Immature natural killer cell (primary cell): ENCODE measurements at places on chromosomes 3 and 15. TPM values are rescaled to one million over a fixed set of nuclear protein-coding genes. Genes with fewer than 3 reads are reported as not detected.

- peaks cover 18% of the 10 kb centered on the region for H3K4me1 ChIP-seq
- H3K4me3 ChIP-seq = no peak overlapping the region
- no peak for DNase-seq
Observed at GRCh38 chr3:195889870-195890295, 18.5 kb downstream of the TNK2 start.

GRCh38 chr3:171827836-171828458 is 15.2 kb upstream of the TMEM212 start:
- peak overlapping the region; percentile 37 for H3K4me3 ChIP-seq
- H3K36me3 ChIP-seq = no peaks in the 10 kb centered on the region
- peaks cover 14% of the 10 kb centered on the region for H3K4me1 ChIP-seq

DNA sequence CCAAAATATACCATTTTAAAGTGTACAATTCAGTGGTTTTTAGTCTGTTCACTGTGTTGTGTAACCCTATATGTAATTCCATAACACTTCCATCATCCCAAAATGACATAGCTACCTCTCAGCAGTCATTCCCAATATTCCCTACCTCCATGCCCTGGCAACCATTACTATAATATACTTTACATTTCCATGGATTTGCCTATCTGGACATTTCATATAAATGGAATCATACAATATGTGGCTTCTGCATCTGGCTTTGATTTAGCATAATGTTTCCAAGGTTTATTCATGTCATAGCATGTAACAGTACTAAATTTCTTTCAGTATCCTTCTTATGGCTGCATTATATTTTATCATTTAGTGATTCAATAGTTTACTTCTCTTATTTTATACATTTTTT is 25.3 kb downstream of the FAM98B start:
- no peaks in the 10 kb centered on the region for H3K36me3 ChIP-seq
- H3K4me3 ChIP-seq = no peak overlapping the region
- H3K4me1 ChIP-seq = peaks cover 22% of the 10 kb centered on the region
- DNase-seq = no peak
- peaks cover 2% of the 10 kb centered on the region for H3K27me3 ChIP-seq

- DNase-seq = no peak
- no peak overlapping the region for H3K27ac ChIP-seq
- H3K27me3 ChIP-seq = no peaks in the 10 kb centered on the region
- H3K4me1 ChIP-seq = peaks cover 6% of the 10 kb centered on the region
- H3K36me3 ChIP-seq = no peaks in the 10 kb centered on the region
- H3K4me3 ChIP-seq = no peak overlapping the region
Observed at GRCh38 chr3:17234382-17234781, 349.6 kb downstream of the PLCL2 start.

DNA sequence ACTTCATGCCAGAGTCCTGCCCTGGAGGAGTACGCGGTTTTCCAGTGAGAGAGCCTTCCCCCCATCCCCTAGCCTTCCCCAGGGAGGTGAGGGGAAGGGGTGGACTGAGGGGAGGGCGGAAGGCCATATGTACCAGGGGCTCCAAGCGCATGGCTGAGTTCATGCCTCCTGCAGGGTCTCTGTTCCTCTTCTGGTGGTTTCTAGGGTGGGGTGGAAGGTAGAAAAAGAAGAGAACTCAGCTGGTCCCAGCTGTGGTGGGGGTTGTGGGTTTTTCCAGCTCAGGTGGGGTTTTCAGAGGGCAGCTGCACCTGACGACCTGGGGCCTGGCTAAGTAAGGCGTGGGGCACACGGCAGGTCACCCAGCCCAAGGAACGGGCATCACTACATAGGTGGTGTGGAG is 10.7 kb upstream of the IQSEC1 start:
- no peak for DNase-seq
- no peaks in the 10 kb centered on the region for H3K36me3 ChIP-seq
- H3K27me3 ChIP-seq = no peaks in the 10 kb centered on the region

- no peak overlapping the region for H3K27ac ChIP-seq
- no peaks in the 10 kb centered on the region for H3K4me1 ChIP-seq
- no peak overlapping the region for H3K4me3 ChIP-seq
- H3K27me3 ChIP-seq = peaks cover 5% of the 10 kb centered on the region
- DNase-seq = no peak
- H3K36me3 ChIP-seq = no peaks in the 10 kb centered on the region
Observed at GRCh38 chr15:62665449-62665848, 377.1 kb upstream of the TPM1 start.

GRCh38 chr3:111782943-111783342 is 76.1 kb upstream of the PHLDB2 start:
- no peaks in the 10 kb centered on the region for H3K4me1 ChIP-seq
- no peak overlapping the region for H3K27ac ChIP-seq
- H3K27me3 ChIP-seq = no peaks in the 10 kb centered on the region
- no peak for DNase-seq

DNA sequence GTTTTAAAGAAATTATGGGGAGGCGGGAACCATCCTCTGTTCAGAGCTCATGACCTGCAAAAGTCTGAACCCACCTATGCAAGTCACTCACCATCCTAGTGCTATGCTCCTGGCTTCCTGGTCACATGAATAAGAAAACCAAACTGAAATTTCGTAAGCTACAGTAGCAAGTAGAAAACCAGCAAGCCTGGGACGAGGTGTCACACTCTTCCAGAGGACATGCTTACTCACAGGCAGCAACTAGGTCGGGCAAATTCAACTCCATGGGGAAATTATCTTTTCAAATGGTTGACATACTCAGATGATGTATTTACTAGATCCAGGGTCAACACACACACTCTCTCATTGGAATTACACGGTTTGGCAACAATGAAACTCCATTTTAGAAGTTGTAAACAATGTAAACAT is 31.3 kb downstream of the LDHAL6B start:
- H3K4me3 ChIP-seq = no peak overlapping the region
- peaks cover 12% of the 10 kb centered on the region for H3K27me3 ChIP-seq
- H3K27ac ChIP-seq = no peak overlapping the region
- no peaks in the 10 kb centered on the region for H3K36me3 ChIP-seq

- no peaks in the 10 kb centered on the region for H3K36me3 ChIP-seq
- H3K4me1 ChIP-seq = peaks cover 4% of the 10 kb centered on the region
- no peak overlapping the region for H3K27ac ChIP-seq
- DNase-seq = no peak
- no peak overlapping the region for H3K4me3 ChIP-seq
Observed at GRCh38 chr3:108408883-108409799, 101.3 kb downstream of the MYH15 start.

- no peak overlapping the region for H3K27ac ChIP-seq
- H3K4me1 ChIP-seq = no peaks in the 10 kb centered on the region
- no peak overlapping the region for H3K4me3 ChIP-seq
- peaks cover 3% of the 10 kb centered on the region for H3K27me3 ChIP-seq
Observed at GRCh38 chr3:73433687-73434086, 191.1 kb downstream of the PDZRN3 start.

- H3K36me3 ChIP-seq = no peaks in the 10 kb centered on the region
- no peak overlapping the region for H3K4me3 ChIP-seq
- no peak overlapping the region for H3K27ac ChIP-seq
- DNase-seq = no peak
- no peaks in the 10 kb centered on the region for H3K4me1 ChIP-seq
Observed at GRCh38 chr15:63319065-63319464, 41.7 kb downstream of the APH1B start.

DNA sequence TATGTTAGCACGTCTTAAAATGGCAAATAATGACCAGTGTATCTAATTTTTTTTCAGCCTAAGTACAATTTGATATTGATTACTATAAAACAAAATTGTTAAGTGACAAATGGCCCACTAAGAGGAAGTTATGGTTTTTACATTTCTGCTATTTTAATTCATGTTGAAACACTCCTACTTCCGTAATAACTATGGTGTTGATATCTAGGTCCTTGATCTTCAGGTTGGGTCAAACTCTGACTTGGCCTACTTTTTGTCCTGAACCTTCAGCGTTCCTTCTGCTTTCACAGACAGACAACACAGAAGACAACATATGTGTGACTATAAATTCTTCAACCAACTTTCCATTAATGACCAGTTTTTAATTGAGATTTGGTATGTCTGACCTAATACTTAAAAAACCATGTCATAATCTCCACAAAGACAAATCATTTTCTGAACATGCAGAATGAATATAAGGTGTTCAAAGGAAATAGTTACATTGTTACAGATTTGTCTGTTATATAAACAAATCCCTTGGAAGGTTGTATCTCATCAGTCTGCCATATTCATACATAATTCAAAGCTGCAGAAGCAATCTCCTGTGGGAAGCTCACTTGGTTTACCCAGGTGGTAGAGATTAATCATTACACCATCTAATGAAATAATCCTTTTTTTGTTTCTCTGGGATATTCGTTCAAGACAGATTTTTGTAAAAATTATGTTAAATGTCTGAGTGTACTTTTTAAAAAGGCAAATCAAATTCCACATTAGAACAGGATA is 92.1 kb upstream of the TSPAN3 start:
- H3K27ac ChIP-seq = peak overlapping the region; percentile 94
- peaks cover 83% of the 10 kb centered on the region for H3K4me1 ChIP-seq
- DNase-seq = no peak
- H3K36me3 ChIP-seq = peaks cover 4% of the 10 kb centered on the region
- peaks cover 2% of the 10 kb centered on the region for H3K27me3 ChIP-seq

GRCh38 chr3:63232764-63233396 is 45.2 kb upstream of the SYNPR start:
- H3K4me1 ChIP-seq = no peaks in the 10 kb centered on the region
- no peak overlapping the region for H3K4me3 ChIP-seq
- no peaks in the 10 kb centered on the region for H3K36me3 ChIP-seq
- no peak overlapping the region for H3K27ac ChIP-seq

DNA sequence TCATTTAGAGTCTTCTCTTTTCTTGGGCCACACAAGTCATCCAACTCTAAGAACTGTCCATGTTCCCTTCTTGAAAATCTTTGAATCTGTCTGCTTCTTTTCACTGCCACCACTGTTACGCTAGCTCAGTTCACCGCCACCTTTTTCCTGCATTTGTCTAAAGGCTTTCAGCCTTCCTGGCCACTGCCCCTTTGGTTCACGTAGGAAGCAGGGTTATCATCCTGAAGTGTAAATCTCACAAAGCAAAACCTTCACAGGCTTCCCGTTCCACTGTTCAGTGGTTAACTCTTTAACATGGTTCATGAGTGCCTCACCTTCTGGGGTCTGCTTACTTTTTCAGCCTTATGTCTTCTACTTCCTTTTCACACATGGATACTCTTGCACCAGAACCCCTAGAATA is 26.3 kb upstream of the CCDC39 start:
- H3K27me3 ChIP-seq = no peaks in the 10 kb centered on the region
- no peak for DNase-seq
- no peak overlapping the region for H3K27ac ChIP-seq
- H3K36me3 ChIP-seq = no peaks in the 10 kb centered on the region
- H3K4me3 ChIP-seq = no peak overlapping the region
- no peaks in the 10 kb centered on the region for H3K4me1 ChIP-seq

GRCh38 chr3:150848864-150849263 is 56.4 kb downstream of the MINDY4B start:
- no peak overlapping the region for H3K27ac ChIP-seq
- no peak overlapping the region for H3K4me3 ChIP-seq
- no peaks in the 10 kb centered on the region for H3K4me1 ChIP-seq
- no peaks in the 10 kb centered on the region for H3K36me3 ChIP-seq
- DNase-seq = no peak
- H3K27me3 ChIP-seq = peaks cover 4% of the 10 kb centered on the region

DNA sequence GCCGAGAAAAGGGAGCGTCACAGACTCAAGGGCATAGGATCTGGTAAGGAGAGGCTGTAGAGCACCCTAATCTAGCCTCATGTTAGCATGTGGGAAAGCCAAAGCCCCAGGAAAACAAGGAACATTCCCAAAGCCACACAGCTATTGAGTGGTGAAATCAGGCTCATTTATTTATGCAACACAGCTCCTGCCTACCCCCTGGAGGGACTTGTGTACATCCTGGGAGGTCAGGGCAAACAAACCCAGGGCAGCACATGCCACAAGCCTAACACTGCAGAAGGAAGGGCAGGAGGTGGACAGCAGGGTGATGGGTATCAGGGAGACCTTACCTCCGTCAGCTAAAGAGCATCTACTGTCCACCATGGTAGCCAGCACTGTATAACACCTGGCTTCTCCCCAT is 283.5 kb downstream of the RPLP1 start:
- no peaks in the 10 kb centered on the region for H3K36me3 ChIP-seq
- H3K4me3 ChIP-seq = no peak overlapping the region
- no peak for DNase-seq
- H3K27ac ChIP-seq = no peak overlapping the region
- no peaks in the 10 kb centered on the region for H3K4me1 ChIP-seq

GRCh38 chr15:42131006-42131405 is 25.4 kb downstream of the PLA2G4F start:
- peaks cover 2% of the 10 kb centered on the region for H3K27me3 ChIP-seq
- no peaks in the 10 kb centered on the region for H3K4me1 ChIP-seq
- DNase-seq = no peak
- no peaks in the 10 kb centered on the region for H3K36me3 ChIP-seq

- H3K36me3 ChIP-seq = no peaks in the 10 kb centered on the region
- no peak overlapping the region for H3K4me3 ChIP-seq
- H3K4me1 ChIP-seq = no peaks in the 10 kb centered on the region
- no peak overlapping the region for H3K27ac ChIP-seq
Observed at GRCh38 chr3:18047052-18047451, 304.6 kb upstream of the TBC1D5 start.

- H3K4me1 ChIP-seq = no peaks in the 10 kb centered on the region
- H3K27me3 ChIP-seq = no peaks in the 10 kb centered on the region
- H3K4me3 ChIP-seq = no peak overlapping the region
- DNase-seq = no peak
Observed at GRCh38 chr3:124519591-124520194, 210.6 kb upstream of the UMPS start.

DNA sequence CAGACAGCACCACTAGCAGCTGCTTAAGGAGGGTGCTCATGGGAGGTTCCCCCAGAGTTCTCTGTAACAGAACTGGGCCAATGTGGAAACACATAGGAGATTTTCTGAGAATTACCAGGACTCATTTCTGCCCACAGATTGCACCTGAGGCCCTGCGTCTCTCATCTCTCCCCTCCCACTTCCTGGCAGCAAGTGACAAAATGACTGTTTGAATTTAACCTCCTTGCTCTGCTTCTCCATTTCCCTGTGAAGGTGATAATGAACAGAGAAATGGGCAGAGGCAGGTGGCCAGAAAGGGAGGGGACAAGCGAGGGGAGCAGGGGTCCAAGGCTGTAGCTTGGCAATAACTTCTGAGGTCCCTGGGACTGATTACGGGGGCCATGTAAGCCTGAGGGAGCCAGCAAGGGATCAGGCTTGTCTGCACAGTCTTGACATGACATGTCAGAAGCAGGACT is 8.0 kb downstream of the EPHB1 start:
- no peak overlapping the region for H3K4me3 ChIP-seq
- peaks cover 6% of the 10 kb centered on the region for H3K27me3 ChIP-seq
- H3K36me3 ChIP-seq = no peaks in the 10 kb centered on the region
- no peak overlapping the region for H3K27ac ChIP-seq
- H3K4me1 ChIP-seq = no peaks in the 10 kb centered on the region
- DNase-seq = no peak

The MFN1 gene
- polyA plus RNA-seq = 8.6 TPM

The RBP2 gene
- polyA plus RNA-seq = not detected

The WDR93 gene
- polyA plus RNA-seq = not detected

The LRRIQ4 gene
- polyA plus RNA-seq = not detected

The GOLGA8S gene
- not detected for polyA plus RNA-seq

The CCNB2 gene
- polyA plus RNA-seq = not detected

The NAA80 gene
- 4.7 TPM for polyA plus RNA-seq

The CLDN18 gene
- polyA plus RNA-seq = not detected

The ZNF501 gene
- 2.3 TPM for polyA plus RNA-seq

The TPM1 gene
- polyA plus RNA-seq = 11.9 TPM
